ENCODE measurements at places on chromosomes 12 and 14. TPM values are rescaled to one million over a fixed set of nuclear protein-coding genes. Genes with fewer than 3 reads are reported as not detected.

VRTN gene
- not detected for total RNA-seq

SLC38A4 gene
- 0.36 TPM for total RNA-seq

GRCh38 chr12:124082687-124083086 lies 109.7 kb downstream of the ZNF664 start:
- no peak for DNase-seq

GRCh38 chr12:57797933-57798332 lies 15.3 kb downstream of the TSFM start:
- DNase-seq = no peak
